NCI-H1105 treated with DMSO at 0.1 percent for 48 hours (cell line): ENCODE measurements at places on chromosomes 6 and 20.

GRCh38 chr6:3135668-3136291 lies 17.3 kb downstream of the BPHL start:
- no peak for DNase-seq

DNA sequence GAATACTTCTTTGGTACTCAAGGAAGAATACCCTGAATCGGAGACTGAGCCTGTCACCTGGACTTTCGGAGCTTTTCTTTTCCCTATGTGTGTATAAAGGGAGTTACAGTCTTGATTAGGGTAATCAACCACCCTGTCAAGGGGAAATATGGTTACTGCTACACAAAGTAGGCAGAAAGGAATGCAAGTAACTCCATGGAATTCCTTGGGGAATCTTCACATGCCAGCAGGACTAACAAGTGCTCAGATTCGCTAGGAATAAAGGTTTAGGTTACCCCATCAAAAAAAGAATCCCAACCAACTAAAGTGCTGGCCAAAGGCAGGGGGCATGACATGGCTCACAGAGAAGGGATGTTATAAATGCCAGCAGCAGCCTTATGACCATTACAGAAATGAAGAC lies 10.4 kb downstream of the KCNS1 start:
- DNase-seq, result no peak

- no peak for DNase-seq
These were observed 43.2 kb downstream of the RANBP9 start for GRCh38 chr6:13668291-13668928.

DNA sequence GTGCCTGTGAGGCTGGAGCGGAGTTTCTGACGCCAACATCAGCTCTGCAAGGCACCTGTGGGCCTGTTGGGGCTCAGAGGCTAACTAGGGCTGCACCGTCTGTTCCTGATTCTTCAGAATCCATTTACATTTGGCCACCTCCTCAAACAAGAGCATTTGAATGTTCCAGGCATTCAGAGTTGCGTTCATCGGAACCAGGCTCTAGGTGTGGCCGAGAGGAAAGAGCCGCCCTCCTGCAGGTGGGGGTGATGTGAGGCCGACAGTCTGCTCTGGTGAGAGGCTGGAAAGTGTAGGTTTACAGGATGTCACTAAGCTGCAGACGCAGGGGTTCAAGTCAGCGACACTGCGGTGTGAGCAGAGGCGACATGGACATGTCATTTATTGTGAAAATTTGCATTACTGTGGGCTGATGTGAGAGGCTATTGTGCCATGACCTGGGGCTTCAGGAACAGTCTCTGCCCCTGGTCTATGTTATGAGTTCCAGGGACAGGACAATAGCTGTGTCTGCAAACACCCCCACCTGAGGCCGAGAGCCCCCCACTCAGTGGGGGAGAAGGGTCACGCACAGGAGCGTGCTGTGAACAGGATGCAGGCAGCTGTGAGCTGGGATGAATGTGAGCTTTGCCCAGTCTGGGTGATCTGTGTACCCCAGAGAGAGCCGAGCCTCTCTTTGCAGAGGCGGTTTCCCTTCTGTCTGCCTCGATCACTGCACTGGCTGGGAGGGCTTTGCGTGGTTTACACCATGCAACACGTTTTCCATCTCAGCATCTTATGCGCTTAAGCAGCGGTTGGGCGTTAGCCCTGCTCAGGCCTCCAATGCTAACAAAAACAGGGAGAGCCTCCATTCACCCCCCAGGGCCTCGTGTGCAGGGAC lies 21.1 kb downstream of the SLCO4A1 start:
- no peak for DNase-seq

DNA sequence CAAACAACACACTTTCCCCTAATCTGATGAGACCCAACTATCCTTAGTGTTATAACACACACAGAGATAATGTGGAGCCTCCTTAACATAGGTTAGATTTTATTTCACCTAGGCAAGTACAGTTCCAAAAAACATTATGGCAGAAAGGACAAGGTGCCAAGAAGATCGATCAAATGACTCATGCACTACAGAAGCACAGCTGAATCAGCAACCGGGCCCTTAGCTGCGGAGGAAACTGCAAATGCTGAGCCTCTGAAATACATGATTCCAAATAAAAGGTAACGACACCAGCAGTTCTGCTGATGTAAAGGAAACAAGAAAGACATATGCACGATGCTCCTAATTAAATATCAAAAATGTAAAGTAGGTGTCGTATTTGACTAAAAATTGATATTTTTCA lies 19.9 kb upstream of the MUC21 start:
- no peak for DNase-seq

- DNase-seq, result no peak
These were observed 5.6 kb upstream of the PLCG1 start for GRCh38 chr20:41131594-41132387.

GRCh38 chr20:1867495-1868260 lies 27.5 kb upstream of the SIRPA start:
- no peak for DNase-seq

DNA sequence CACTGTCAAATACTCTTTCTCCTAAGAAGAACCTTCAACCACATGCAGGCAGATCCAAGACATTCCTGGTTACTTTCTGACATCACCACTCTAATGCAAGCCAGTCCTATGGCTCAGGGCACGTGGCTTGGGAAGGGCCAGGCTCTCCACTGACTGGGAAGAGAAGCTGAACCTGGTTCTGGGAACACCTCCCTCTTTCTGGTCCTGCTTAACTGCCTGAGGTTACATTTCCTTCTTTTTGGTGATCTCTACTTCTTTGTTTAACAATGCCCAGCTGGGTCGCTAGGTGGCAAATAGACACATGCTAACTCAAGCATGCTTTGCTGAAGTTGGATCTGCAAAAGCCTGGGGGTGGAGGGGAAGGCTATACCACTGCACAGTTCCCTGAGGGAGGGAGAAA lies 249.8 kb downstream of the GMDS start:
- DNase-seq, result no peak

DNA sequence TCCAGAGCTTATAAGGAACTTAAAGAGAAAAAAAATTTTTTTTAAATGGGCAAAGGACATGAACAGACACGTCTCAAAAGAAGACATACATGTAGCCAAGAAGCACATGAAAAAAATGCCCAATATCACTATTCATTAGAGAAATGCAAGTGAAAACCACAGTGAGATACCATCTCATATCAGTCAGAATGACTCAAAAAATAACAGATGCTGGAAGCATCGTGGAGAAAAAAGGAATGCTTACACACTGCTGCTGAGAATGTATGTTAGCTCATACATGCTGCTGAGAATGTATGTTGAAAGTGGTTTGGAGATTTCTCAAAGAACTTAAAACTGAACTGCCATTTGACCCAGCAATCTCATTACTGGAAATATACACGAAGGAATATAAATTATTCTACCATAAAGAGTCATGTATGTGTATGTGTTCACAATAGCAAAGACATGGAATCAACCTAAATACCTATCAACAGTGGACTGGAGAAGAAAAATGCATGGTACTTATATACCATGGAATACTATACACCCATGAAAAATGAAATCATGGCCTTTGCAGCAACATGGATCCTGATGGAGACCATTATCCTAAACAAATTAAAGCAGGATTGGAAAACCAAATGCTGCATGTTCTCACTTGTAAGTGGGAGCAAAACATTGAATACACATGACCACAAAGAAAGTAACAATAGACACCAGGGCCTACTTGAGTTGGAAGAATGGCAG lies 5.2 kb downstream of the OR11A1 start:
- DNase-seq, result no peak

DNA sequence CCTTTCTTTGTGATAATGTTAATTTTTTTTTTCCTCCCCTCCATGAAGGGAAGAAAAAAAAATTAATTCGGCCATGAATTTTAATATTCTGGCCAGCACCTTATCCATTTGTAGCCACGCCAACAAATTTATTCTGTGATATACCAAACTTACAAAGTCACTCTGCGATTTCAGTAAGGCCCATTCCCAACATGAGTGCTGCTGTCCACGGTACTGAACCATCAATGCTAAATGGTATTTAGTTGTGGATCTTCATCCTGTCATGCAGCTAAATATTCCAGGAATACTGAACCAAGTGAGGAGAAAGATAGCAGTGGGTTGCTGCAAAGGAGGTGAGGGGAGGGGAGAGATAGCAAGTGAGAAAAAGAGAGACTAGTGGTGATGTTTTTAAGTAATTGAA lies 19.5 kb upstream of the RSPH4A start:
- DNase-seq, result no peak

- DNase-seq, result no peak
These were observed 26.5 kb downstream of the HIVEP2 start for GRCh38 chr6:142918339-142919042.

GRCh38 chr20:20754714-20755113 lies 42.3 kb upstream of the RALGAPA2 start:
- DNase-seq, result no peak

DNA sequence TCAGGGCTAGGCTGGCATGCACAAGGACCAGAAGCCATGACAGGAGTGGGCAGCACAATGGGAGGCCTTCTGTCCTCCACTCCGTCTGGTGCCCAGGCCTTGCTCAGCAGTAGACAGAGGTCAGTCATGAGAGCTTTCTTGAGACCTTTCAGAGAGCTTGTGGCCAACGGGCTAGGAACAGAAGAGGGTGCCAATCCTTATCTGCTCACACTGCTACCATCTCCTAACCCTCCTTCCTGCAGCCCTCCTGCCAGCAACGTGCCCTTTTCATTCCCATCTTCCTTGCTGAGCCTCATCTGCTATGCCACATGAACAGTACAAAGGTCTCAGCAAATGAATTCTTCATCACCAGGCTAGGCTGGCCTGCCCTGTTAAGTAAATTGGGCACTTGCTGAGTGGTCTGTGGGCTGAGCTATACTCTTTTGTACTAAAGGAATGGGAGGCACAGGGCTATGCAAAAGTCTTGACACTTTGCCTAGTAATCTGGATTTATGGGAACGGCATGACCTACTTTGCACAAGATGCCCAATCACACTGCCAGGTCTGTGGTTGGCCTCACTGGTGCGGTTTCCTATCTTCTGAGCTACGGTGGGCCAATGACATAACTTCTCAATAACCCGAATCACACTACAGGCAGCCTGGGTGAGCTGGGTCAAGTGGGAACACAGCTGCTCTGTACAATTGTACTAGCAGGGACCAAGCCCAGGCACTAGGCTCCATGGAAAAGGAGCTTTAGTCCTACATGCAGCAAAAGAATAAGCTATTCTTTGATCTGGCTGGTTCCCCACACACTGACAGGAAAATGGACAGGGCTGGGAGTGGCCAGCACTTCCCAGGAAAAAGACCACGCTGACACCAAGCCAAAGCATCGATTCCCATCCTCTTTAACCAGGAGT lies 47.8 kb downstream of the ELOVL5 start:
- DNase-seq, result no peak

GRCh38 chr20:3224681-3225421 lies 14.1 kb downstream of the SLC4A11 start:
- DNase-seq, result no peak

- DNase-seq, result no peak
These were observed 64.7 kb upstream of the RPS6KA2 start for GRCh38 chr6:166691746-166692145.

DNA sequence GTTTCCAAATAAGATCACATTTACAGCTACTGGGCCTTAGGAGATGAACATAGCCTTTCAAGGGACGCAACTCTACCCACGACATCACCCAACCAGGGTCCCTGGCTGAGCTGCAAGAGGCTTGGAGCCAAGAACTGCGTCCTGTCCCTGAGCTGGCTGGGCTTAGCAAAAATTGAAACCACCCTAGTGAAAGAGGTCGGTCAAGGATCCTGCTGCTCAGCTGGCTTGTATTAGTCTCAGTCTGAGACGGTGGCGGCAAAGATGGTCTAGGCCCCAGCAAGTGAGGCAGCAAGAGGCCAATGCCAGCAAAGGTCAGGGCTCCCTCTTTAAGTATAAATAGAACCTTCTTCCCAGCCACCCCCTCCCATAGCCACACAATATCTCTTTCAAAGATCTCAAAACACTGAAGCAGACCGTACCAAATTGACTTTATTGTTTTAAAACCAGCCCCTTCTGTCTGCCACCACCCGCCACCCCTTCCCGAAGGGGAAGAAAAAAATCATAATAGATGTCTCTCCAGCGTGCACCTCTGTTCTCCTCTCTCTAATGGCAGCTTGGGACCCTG lies 140.5 kb downstream of the EYA2 start:
- DNase-seq, result no peak

- no peak for DNase-seq
These were observed 579.0 kb upstream of the BTBD3 start for GRCh38 chr20:11338496-11339306.

DNA sequence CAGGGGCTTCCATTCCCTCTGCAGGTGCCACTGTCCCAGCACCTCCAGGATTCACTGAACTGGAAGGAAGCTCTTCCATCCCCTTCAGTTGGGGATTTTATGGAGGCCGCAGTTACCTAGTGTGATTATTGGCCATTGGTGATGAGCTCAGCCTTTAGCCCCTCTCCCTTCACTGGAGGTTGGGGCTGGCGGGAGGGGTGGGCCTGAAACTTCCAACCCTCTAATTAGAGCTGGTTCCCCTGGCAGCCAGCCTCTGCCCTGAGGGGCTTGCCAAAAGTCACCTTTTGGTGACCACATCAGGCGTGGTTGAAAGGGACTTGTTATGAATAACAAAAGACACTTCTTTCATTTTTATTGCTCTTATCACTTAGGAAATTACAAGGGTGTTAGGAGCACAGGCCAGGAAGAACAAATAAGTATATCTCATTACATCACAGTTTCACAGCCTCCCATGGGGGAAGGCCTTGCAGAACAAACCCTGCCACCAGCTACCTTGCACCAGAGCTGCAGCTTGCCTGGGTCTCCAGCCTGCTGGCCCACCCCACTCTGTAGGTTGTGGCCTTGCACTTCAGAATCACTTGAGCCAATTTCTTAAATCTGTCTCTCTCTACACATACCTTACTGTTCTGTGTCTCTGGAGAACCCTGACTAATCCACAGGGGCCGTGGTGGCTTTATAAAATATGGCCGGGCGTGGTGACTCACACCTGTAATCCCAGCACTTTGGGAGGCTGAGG lies 5.0 kb downstream of the PYGB start:
- DNase-seq, result peak; percentile 14

- DNase-seq, result peak; percentile 14
These were observed 3.7 kb downstream of the KIF13A start for GRCh38 chr6:17983730-17984129.

DNA sequence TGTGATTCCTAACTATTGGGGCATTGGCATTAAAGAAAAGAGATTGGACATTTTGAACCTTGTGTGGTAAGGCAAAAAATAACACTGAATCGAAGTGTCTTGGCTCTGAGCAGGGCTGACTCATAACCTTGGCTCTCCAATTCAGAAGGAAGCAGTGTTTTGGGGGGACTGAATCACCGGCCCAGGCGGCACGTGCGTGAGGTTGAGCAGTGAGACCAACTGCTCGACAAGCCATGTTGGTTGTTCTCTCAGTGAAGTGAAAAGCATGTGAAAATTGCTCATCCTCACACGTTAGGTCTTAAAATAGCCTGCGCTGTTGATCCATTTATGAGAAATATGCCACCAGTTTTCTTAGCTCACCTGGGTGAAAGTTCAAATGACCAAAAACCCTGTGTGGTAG lies 137.8 kb upstream of the SPACA1 start:
- DNase-seq, result no peak
